ENCODE measurements at places on chromosomes 3 and 15.

GRCh38 chr15:66456211-66456610 lies 41.4 kb downstream of the SNAPC5 start:
- no peak for DNase-seq

GRCh38 chr3:188122571-188123169 lies 31.3 kb upstream of the LPP start:
- DNase-seq: no peak

DNA sequence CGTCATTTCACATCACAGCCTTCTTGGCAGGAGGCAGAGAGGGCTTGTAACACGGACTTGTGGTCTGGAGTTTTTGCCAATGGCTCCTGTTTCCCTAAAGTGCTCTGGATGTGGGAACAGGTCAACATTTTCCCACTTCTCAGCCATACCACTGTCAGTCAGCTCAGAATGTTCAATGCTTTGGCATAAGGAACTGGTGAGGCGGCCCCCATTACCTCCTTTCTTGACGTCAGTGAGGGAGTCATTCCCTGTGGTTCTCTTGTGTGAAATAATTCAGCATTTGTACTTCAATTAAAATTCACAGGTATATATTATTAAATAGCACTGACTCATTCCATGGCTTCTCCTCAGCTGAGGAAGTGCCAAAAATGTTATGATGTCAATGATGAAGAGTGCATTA lies 167.1 kb downstream of the P3H2 start:
- DNase-seq: no peak

- no peak for DNase-seq
Observed at GRCh38 chr3:104554425-104554824, 812.3 kb upstream of the ALCAM start.
